Subcutaneous adipose tissue (tissue), 4 donors: ENCODE measurements at places on chromosomes 5 and 9. TPM values are rescaled to one million over a fixed set of nuclear protein-coding genes. Genes with fewer than 3 reads are reported as not detected.

The AIF1L gene
- total RNA-seq = 11.2 TPM

The ACOT12 gene
- total RNA-seq = not detected

The ADRB2 gene
- total RNA-seq = 49.4 TPM

The PDLIM4 gene
- 9.3 TPM for total RNA-seq

The PCDHGB3 gene
- total RNA-seq = 4.4 TPM

The LEAP2 gene
- total RNA-seq = 2.0 TPM

The RMRP gene
- 20,573 TPM for total RNA-seq

The HEMGN gene
- total RNA-seq = 0.65 TPM

The ZNF169 gene
- total RNA-seq = 6.6 TPM
